ENCODE measurements at places on chromosomes 3 and 15.

GRCh38 chr3:57545636-57546268 lies 1.6 kb upstream of the DNAH12 start:
- DNase-seq, result no peak

DNA sequence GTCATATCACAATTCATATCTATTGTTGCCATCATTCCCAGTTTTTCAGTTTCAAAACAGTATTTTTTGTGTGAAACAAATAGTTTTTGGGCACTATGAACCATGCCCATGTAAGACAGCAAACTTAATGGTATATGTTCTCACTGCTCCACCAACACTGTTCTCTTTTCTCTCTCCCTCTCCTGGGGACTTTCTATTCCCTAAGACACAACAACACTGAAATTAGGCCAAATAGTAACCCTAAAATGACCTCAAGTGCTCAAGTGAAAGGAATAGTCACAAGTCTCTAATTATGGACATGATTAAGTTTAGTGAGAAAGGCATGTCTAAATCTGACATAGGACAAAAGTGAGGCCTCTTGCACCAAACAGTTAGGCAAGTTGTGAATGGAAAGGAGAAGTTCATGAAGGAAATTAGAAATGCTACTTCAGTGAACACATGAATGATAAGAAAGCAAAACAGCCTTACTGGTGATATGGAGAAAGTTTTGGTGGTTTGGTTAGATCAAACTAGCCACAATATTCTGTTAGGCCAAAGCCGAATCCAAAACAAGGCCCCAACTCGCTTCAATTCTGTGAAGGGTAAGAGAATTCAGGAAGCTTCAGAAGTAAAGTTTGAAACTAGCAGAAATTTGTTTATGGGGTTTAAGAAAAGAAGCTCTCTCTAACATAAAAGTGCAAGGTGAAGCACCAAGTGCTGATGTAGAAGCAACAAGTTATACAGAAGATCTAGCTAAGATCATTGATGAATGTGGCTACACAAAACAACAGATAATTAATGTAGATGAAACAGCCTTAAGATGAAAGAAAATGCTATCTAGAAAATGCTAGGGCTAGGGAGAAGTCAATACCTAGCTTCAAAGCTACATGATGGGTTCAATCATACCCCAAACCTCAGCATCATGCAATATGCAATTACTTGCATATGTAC lies 104.2 kb downstream of the CBLB start:
- no peak for DNase-seq

DNA sequence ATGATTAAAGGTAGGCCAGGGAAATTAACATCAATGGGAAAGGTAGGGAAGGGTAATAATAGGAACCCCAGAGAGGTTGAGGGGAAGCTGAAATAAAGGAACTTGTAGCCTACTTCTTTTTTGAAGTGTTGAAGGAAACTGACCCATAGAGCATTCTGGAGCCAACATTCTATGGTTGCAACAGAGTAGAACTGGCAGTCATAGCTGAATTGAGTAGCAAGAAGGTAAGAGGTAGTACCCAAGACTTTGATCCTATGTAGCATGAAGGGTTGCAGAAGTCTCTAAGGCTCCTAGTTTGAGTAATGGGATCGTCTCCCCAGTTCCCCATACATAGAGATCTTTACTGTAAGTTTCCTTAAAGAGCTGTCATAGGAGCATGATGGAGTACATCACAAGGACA lies 7.4 kb upstream of the ZNF774 start:
- DNase-seq, result no peak

- DNase-seq, result no peak
Measured at GRCh38 chr3:142912402-142913172, 23.7 kb upstream of the PCOLCE2 start.

DNA sequence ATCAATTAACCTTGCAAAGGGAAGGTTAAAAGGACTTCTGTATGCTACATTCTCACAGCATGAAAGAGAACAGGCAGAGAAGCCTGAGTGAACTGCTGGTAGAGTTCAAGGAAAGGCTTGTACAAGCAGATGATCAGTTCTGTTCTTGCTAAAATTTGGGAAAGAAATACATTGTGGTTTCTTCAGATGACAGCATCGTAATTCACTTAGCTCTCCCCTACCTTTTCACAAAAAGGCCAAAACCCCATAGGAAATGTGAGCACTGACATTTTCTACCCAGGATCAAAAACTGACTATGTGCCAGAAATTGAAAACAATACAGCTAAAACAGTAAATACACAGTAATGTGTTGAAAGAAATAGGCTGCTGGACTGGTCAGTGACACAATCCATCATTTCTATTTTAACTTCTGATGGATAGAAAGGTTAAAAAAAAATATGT lies 216.4 kb downstream of the DPH6 start:
- no peak for DNase-seq

All from NCI-H510A (cell line).